ENCODE measurements at places on chromosomes 2 and 18.

- no peak for DNase-seq
Observed at GRCh38 chr2:171522052-171522787, at the start of gene CYBRD1. Gene CYBRD1, plus strand, starts transcription at chr2:171522474. Its CDS starts 72 bp downstream, at chr2:171522546.

GRCh38 chr2:60312618-60313017, 240.8 kb downstream of the BCL11A start:
- DNase-seq, result no peak

- DNase-seq, result no peak
Observed at GRCh38 chr18:48947092-48947491, 3.7 kb downstream of the SMAD7 start.

DNA sequence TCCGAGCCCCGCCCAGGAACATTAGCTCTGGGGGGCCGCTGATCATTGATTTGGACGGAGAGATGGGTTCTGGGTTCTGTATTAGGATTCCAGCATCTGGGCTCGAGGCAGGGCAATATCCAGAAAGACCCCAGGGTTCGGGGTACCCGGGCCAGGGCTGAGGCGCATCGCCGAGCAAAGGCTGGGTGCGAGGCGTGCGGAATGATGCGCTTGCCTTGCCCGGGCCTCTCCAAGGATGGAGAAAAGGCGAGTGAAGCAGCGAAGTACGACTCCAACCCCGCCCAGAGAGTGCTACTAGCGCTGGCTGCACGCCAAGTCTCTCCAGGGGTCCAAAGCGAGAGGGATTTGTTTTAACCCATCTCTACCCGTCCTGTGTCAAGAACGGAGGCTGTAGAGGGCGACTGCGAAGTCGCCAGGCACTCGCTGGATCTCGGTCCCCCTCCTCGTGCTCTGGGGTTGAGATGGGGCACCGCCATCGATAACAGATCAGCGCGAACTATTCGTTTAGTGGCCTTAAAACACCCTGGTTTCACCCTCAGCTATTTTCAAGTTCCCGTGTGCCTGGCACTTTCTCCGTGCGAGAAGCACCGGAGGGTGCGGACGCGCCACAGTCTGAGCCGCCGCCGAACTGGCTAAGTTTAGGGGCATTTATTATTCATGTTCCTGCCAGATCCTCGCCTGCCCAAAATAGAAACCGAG, 1.9 kb downstream of the ADCYAP1 start:
- no peak for DNase-seq

- DNase-seq, result no peak
Observed at GRCh38 chr18:46046688-46047087, 25.4 kb downstream of the PSTPIP2 start.

DNA sequence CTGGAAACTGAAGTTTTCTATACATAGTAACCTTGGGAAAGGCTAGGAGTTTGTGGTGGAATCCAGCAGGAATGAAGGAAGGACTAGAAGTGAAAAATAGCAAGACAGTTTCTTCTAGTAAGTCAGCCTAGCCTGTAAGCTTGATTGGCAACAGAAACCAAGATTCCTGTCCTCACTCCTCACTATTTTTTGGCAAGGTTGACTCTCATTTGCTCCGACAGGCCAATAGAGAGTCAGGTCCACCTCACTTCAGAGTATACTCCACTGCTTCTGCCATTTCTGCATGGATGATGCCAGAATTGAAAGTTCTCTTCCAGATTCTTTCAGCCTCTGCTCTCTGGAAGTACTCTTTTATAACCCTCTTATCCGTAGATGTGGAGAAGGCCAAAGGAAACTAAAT, 352.4 kb downstream of the ZNF516 start:
- DNase-seq, result no peak

GRCh38 chr2:78553866-78554647, 471.4 kb upstream of the REG3G start:
- DNase-seq, result no peak

- no peak for DNase-seq
Observed at GRCh38 chr18:446941-447560, 53.5 kb downstream of the COLEC12 start.

DNA sequence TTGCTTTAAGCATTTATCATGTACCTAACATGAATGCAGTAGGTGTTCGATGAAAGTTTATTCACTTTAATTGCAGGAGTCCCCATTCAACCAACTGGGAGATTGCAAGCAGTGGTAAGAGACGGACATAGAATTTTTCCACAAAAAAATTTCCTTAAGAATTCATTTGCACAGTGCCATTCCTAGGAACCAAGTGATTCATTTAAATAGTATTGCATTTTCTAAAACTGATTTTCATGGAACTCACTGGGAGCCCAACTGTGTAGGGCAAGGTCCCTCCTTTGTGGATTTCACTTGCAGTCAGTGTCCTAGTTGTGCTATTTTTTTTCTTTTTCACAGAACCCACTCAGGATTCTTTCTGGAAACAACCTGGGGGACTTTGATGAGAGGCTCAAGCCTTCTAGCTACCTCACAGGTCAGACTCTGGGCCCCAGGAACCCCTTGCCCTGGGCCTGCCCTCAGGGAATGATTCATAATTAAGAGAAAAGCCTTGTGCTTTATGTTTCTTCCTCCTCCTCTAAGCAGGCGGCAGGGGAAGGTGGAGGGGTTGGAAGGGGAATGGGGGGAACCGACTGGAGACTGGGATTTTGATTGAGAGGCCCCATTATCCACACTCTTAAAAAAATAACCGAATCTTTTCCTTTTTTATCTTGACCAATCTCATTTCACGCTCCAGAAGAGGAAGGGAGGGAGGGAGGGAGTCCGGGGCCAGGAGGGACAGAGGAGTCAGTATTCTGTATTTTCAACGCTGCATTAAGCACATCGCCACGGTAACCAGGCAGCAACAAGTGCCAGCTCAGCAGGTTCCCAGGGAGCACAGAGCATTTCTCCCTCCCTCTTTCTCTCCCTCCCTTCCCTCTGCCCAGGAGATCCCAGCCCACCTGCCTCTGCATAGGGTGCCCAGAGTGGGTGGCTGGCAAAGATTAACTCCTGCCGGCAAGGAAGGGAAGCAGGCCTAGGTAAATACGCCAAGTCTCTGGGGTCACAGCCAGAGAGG, 51.8 kb downstream of the PSD4 start:
- no peak for DNase-seq

DNA sequence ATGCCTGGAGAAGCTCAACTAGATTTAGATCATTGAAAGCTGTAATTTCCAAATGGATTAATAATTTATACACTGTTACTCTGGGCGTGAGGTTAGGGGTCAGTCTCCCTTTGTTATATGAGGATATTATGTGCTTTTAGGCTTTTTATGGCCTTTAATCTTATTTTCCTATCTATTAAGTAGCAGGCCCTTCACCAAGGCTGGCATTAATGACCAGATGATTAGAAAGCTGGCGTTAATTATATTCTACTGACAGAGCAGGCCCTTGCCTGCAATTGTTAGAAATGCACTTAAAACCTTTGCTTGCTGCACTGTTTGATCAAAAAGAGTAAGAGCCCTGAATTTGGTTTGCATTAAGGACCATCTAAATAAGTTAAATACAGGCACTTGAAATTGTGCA, 75.3 kb downstream of the EPAS1 start:
- DNase-seq, result no peak

GRCh38 chr2:45072064-45072861, 63.0 kb upstream of the SIX2 start:
- no peak for DNase-seq

- no peak for DNase-seq
Observed at GRCh38 chr2:10135296-10136089, 13.0 kb downstream of the RRM2 start.

GRCh38 chr2:220670511-220670910, 901.6 kb downstream of the EPHA4 start:
- DNase-seq, result no peak

DNA sequence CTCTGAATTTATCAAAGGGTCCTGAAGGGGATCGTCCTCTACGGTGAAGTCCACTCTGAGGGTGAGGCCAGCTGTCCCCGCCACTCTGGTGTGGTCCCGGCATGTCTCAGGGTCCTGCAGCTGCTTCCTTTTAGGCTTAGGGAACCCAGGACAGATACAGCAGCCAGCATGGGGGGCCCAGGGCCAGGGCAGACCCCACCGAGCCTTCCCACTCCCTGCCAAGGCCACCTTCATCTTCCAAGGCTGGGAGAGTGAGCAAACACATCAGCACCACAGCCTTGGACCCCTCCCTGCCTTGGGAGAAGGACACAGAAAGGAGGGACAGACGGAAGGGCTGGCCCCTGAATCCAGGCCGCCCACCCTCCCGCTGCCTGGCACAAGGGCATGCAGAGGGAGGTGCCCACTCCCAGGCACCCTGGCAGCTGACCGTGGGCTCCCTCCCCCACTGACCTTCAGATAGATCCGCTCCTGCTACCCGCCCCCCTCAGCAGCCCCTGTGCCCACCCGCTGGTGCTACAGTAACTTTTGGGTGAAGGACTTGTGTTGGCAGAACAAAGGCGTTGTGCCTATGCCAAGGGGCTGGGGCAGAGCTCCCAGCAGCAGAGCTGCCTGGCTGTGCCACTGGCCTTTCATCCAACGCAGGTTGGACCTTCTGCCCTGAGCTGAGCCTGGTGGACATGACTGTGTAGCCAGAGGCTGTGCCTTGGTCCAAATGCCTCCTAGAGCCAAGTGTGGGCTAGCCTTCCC, 7.6 kb downstream of the CYP26B1 start:
- no peak for DNase-seq

- no peak for DNase-seq
Observed at GRCh38 chr2:52510432-52510831, 1257.2 kb upstream of the CHAC2 start.

DNA sequence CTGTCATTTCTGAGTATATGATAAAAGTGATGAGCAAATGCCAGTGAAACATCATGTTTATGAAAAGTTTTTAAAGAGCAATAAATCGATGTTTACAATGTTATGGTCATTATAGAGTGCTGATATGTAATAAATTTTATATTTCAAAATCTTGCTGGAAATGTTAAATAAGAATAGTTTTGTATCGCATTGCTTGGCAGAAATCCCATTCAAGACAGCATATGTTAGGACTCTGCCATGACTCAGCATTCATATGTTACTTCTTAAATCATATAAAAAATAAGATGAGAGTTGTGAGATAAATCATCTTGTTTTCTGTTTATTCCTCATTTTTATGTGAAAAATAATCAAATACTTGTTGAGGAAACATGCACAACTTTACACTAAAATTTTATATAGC, 949.9 kb upstream of the NRXN1 start:
- no peak for DNase-seq

DNA sequence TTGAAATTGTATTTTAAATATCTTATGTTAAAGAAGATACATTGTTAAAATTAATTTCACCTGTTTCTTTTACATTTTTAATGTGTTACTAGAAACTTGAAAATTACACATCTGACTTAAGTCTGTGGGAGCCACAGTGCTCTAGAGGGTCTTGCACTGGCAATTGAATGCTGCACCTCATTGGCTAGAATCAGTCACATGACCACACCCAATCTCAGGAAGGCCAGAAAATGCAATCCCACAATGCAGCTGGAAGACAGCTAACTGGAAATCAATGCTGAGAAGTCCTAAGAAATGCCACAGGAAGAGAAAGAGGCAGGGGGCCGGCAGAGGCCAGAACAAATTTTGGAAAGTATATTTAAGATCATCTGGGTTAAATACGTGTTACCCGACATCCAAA, 189.2 kb upstream of the POU3F3 start:
- no peak for DNase-seq

- peak; percentile 40 for DNase-seq
Observed at GRCh38 chr2:178072383-178073301, at the start of gene PDE11A. Gene PDE11A, minus strand, starts transcription at chr2:178072777. Its CDS starts 340 bp downstream, at chr2:178072437.

DNA sequence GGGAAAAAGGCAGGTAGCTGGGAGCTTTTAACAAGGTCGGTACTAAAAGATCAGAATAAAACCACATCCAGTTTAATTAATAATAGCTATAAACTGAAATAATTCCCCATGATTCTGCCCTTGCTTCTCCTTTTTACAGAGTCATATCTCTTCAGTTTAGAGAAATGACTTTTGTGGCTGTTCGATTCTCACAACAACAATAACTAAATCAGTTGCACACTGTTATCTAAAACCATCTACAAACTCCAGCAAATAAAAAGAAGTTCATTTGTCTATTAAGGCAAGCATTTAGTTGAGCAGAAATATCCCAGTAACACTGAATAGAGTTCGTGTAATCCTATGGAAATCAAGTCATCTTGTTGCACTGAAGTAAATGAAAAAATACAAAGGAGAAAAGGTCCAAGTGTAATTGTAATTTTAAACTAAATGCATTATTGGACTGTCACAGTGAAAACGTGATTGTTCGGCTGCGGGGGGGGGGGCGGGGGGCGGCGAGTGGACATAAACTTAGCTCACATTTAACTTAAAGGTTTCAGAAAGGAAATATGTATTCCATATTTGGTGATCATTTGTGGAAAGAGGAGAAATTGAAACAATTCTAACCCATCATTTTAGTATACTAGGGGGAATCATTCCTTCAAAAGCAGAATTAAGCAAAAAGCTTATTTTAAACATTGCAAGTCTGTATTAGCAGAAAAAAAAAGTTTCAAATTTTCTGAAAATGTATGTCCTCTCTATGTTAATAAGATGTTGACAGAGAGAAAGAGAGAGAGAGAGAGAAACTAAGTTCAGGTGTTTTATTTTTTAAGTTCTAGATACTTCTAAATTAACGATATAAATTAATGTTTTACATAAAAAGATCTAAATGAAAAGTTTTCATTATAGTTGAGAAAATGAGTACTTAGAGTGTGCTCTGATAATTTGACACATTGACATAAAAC, 144.5 kb downstream of the MEIS1 start:
- no peak for DNase-seq

DNA sequence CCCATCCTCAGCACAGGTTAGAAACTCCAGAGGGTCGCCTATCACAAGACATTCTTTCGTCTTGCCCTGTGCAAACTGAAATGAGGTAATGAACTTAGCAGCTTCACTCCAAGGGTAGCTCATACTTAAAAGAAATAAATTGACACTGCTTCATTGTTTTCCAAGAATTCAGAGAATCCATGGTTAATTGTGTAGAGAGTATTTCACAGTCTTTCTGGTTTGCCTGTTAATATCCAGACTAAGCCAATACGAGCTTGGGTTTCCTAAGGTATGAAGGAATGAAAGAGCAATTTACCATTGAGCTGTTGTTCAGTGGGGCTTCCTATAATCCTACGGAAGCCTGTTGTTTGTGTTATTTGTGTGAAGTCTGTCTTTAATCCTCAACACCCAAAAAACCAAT, 58.7 kb downstream of the FAM124B start:
- no peak for DNase-seq

- no peak for DNase-seq
Observed at GRCh38 chr18:78558948-78559347, 420.7 kb upstream of the SALL3 start.

Measured in stimulated activated CD4-positive, alpha-beta T cell treated with anti-CD3 and anti-CD28 coated beads, Interleukin-12 subunit alpha, Interleukin-12 subunit beta, amount 100 ng/mL, for 48 hours (primary cell).